T-helper 2 cell (primary cell): ENCODE measurements at places on chromosomes 12 and 14.

- no peak for DNase-seq
Observed at GRCh38 chr12:50523772-50524171, 19.0 kb downstream of the DIP2B start.

DNA sequence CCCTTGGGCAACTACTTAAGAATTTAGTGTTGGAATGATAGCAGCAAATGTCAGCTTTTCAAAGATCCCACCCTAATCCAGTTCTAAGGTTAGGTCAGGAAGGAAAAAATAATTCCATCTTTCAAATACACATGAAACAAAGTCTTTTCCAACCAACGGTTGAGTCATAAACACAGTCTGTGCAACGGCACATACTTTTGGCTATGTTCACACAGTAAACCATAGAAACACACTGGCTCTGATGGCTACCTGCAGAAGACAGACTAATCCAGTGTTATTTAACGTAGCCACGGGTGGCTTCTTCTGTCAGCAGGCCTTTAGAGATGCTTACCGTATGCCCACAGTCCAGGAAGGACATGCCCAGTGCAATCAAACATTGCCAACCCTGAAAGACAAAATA, 35.7 kb downstream of the HIGD1C start:
- DNase-seq: no peak

DNA sequence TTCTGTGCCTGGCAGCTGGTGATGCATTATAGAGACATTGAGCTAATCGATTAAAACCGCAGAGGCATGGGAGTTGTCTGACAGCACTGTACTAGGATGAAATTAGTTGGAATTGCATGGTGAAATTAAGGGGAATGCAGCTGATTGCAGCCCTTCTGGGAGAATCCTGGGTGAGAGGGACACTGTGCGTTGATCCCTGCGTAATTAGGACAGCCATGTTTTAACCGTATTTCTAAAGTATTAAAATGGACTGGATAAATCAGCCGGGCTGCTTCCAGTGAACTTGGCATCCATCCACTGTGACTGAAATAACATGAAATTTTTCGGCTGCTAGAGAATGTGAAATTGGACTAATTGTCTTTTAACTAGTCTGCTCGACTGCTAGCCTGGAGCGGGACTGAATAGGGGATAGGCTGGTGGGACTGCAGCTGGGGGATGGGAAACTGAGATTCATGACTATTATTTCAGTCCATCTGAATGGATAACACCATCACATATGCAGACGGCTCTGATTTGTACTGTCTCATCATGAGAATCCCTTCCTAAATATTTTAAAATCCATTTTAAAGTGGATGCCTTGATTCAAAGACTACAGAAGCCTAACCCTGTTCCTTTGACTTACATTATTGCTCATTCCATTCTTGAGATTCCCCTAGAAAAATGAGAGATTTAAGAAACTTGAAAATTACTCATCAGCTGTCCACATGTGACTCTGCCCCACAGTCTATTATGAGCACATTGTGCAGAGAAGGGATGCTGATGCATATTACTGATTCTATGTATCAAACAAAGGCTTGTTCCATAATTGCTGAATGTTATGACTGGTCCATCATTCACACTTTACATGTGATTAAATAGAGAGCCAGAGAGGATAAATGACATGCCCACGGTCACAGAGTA, 343.9 kb downstream of the NPAS3 start:
- DNase-seq: no peak

DNA sequence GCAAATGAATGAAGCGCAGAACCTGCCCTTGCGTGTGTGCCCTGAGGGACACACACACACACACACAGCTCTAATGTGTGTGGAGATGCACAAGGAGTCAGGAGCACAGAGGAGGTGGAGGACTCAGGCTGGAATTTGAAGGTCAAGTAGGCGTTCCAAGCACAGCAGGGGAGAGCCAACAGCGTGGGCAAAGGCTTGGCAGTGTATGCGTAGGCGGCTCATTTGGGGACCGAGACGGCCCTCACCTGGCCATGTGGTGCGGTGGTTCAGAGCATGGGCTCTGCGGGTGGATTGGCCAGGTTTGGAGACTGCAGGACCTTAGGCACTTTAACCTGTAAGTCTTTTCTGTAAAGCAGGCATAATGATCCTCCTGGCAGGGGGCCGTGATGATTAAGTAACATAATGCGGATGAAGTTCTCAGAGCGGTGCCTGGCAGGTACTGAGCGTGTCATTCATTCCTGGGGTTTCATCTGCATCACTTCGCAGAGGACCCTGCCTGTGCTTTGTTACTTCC, 69.5 kb upstream of the SLC24A4 start:
- DNase-seq: no peak

GRCh38 chr14:91607322-91608047, 97.4 kb upstream of the PPP4R3A start:
- DNase-seq: no peak

GRCh38 chr12:34397591-34398365, 375.5 kb downstream of the ALG10 start:
- DNase-seq: no peak

DNA sequence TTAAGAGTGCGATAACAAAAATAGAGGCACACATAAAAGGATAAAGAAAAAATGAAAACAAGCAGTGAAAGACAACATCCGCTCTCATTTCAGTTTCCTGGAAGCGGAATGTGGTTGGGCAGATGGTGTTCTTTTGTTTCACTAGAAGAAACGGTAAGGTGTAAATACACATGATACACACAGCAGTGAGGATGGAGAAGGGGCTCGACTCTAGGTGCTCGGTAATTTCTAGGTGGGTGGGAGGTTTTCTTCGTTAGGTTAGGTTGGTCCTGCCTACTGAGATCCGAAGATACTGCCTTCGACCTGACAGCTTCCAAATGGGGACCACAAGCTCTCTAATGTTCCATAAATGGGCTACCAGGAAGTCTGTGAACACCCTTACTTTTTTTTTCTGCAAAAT, 1082.5 kb downstream of the BCL11B start:
- DNase-seq: peak; percentile 97

GRCh38 chr12:57989838-57990237, 48.5 kb downstream of the ATP23 start:
- DNase-seq: no peak

DNA sequence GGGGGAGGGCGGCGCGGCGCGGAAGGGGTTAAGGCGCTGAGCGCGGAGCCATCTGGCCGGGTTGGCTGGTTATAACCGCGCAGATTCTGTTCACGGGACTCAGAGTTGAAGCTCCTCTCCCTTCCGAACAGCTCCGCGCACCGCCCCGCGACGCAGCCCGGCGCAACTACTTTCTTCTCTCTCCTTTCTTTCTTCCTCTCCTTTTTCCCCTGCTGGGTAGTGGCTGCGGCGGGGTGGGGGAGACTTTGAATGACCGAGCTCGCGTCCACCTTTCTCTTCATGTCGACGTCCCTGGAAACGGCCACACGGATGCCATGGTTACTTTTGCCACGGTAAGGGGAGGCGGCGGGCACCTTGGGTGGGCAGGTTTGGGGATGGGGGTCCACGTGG, at the start of gene NTF3:
TSS of gene NTF3 (plus strand) at position 98 of the 390 bp plus-strand sequence. CDS start at position 315, 217 bp downstream.
- DNase-seq: no peak

GRCh38 chr14:100494645-100495044, 92.6 kb downstream of the BEGAIN start:
- DNase-seq: no peak

GRCh38 chr12:117109943-117110635, 10.9 kb upstream of the TESC start:
- DNase-seq: no peak

GRCh38 chr12:71749666-71750065, 5.0 kb upstream of the RAB21 start:
- no peak for DNase-seq

DNA sequence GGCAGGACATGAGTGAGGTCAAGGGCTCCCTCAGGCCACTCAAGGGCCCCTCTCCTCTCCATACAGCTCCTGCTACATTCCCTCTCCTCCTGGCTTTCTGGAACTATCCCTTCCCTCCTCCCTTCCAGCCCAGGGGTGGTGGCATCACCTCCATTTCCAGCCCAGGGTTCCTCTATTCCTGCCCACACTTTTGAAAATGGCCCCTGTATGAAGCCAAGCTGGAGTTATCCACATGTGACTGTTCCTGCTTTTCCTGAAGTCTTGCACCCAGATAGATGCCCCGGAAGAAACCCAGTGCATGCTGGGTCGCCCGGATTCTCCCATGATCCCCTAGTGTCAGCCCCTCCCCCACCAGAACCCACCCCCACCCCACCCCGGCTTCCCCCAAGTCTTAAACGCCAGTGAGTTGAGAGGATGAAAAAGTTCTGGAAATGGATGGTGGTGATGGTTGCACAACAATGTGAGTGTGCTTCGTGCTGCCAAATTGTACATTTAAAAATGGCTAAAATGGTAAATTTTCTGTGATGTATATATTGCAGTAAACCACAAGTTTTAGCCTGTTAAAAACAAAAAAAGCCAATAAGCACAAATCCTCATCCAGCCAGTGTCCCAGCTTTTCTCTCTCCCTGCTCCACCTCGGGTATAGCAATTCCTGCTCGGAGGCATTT, 136.9 kb downstream of the SCARB1 start:
- no peak for DNase-seq

DNA sequence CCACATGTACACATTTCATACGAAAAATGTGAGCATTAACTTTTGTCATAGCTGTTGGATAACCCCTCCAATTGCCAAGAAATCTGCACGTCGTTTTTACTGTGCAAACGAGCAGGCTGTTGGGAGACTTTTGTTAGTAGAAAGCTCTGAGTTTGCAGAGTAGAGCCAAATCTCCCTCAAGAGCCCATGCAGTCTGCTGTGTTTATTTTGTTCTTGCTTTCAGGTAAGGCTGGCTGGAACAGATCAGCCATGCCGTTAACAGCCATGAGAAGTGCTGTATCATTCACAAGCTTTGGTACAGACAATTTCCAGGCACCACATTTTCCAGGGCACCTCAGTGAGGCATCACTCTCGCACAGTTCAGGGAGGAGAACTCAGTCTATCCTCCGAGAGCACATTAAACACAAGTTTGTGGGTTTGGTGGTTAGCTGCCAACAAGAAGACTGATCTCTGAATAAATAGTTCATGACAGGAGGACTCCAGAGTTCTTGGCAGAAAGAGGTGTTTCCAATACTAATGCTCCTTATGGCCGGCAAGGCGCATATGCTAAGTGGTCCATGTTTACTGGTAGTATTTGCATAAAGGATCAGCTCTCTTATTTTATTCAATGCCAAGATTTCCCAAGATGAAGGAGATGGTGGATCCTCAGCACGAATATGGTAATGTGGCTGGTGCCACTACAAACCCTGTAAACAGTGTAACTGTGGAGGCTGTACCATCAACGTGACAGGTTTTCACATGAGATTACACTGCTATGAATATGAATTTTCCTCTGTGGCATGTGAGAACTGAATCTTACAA, 30.3 kb upstream of the PELI2 start:
- no peak for DNase-seq

- peak; percentile 60 for DNase-seq
Observed at GRCh38 chr12:4273652-4274395, at the start of gene CCND2. TSS of gene CCND2 (plus strand) at chr12:4273762. CDS start at chr12:4274041, 279 bp downstream.

DNA sequence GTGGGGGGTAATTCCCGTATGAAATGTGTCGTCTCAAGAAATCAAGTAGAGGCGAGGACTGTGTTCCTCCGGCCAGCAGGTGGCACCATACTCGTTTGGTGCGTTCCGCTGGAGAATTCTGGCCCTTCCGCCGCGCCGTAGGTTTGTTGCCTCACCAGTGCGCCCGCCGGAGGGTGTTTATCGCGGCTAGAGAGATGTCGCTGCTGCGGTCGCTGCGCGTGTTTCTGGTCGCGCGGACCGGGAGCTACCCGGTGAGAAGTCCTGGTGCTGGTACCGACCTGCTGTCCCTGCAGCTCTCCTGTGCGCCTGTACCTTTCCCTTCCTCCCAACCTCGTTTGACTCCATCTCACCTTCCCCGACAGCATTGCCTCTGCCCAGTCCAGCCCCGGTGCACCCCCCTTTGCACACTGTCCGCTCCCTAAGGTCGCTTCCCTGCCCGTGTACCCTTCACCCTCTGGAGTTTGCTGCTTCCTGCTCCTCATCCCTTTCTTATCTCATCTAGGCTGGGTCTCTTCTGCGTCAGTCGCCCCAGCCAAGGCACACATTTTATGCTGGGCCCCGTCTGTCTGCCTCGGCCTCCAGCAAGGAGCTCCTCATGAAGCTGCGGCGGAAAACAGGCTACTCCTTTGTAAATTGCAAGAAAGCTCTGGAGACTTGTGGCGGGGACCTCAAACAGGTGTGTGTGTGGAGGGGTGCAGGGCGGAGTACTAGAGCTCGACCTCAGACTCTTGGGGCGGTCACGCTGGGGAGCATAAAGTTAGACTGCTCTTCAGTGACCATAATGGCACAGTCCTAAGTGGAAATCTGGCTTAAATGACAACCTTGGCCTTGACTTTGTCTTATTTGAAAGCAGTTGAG, at the start of gene TSFM:
TSS of gene TSFM (plus strand) at position 180 of the 858 bp plus-strand sequence. CDS start at position 195, 15 bp downstream.
- peak; percentile 98 for DNase-seq

- no peak for DNase-seq
Observed at GRCh38 chr12:65055859-65056258, 65.2 kb downstream of the WIF1 start.

GRCh38 chr12:43038991-43039390, 449.4 kb upstream of the PRICKLE1 start:
- DNase-seq: no peak

DNA sequence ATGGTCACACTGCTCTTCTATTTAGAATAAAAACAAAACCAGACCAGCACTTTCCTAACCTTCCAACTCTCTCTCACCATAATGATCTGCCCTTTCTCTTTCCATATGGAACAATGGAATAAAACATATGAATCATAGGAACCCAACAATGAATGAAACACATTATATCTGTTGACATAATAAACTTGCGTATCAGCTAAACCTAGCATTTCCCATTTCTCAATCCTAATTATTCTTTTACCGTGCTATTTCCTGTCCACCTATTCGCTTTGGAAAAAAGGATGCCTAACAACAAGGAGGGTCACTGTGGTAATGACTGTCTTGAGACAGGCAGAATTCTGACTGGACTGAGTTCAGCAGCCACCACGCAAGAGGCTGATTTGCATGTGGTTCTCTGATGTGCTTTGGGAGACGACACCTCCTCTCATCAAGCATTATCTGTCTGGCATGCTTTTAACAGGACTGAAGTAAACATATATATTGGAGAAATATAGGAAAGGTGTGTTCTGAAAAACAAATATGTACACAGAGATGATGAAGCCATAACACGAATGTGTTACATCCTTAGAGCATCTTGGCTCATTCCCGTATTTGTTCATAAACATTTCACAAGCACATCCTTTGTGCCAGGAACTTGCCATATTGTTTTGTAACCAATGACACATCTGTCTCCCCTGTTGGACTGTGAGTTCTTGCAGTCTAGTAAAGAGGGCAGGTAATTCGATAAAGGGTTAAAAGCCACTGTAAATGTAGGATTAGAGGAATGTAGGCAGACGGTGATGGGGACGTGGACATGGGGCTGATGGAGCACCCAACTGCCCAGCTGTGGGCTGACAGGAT, 87.7 kb downstream of the PTPRB start:
- DNase-seq: no peak

DNA sequence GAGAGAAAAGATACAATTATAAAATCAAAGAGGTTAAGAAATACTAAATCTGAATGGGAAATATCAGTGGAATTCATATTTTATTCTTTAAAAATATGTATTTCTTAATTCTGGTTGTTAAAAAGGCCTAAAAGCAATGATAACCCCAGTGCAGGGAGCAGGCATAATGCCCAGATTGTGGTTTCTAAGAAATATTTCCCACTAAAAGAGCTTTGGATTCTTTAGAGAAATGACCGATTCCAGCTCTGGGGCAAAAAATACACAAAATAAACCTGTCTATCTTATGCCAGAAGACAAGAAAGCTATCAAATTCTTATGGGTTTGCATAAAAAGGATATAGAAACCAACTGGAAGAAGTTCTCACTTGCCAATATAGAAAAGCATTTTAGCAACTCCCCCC, 71.6 kb downstream of the PDE6H start:
- DNase-seq: no peak
